Mucosa of descending colon (tissue), 3 donors: ENCODE measurements at places on chromosomes 7 and 10. TPM values are rescaled to one million over a fixed set of nuclear protein-coding genes. Genes with fewer than 3 reads are reported as not detected.
A peak's percentile ranks its signal among the peaks of the same experiment; 100 is the strongest.

DNA sequence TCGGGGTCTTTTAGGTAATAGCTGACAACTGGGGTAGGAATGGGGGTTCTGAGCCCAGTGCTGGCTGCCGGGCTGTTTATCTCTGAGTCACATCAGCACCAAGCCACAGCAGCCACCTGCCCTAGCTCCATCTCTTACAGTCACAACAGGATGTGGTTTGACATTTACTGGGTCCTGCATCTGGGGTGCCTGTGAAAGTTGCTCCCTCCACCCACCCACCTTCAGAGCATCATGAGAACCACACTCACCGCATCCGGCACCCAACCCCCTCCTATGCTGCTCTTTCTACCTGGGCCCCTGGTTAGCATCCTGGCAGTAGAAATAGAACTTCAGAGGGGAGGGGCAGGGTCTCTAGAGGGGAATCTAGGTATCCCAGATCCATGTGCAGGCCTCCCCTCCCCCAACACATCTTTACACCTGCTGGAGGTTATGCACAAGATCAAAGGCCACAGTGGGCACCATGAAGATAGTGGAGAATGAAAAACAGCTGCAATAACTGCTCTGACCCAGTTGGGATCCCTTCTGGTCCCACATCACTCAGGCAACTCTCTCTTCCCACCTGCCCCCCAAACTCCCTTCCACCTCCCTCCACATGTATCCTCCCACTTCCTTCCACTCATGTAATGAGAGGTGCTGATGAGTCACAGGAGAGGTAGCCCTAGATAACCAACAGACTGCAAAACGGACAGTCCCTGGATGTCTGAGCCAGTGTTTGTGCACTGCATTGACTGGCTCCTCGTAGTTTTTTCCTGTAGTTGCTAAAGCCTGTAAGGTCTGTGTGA is 38.2 kb downstream of the PRSS2 start:
- peak; percentile 75 for DNase-seq

- no peak for DNase-seq
Observed at GRCh38 chr10:103648251-103648635, 154.7 kb downstream of the NEURL1 start.

DNA sequence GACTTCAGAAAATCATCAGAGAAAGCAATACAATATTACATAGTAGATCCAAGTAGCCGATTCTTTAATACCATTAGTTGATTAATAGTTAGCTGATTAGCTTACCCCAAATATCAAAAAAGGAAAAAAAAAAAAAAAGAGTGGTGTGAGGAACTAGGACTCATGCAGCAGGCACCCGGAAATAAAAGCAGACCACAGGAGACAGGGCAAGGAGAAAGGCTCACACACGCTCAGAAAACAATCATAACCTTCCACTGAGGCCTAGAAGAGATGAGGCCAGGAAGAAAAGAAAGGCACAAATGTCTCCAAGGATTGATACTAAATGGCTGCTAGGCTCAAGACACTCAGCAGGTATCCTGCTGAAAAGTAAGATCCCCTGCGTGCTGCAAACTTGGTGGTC is 25.9 kb downstream of the TRDMT1 start:
- no peak for DNase-seq

GRCh38 chr7:151806952-151807775 is 69.8 kb downstream of the PRKAG2 start:
- DNase-seq: no peak

DNA sequence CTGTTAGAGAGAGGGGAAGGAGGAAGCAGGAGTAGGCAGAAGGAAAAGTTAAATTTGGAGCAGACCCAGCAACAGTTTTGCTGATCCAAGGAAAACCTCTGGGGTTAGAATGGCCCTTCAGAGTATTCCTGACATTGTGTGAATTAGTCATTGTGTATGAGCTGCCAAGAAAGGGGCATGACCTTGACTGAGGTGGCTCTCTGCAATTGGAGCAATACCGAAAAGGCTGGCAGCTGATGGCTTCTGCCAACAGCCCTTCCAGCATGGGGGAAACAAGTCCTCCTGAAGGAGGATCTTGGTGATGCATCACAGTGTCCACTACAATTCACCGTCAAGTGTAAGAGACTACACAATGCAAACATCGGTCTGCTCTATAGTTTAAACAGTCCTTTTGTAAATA is 20.6 kb upstream of the WASL start:
- DNase-seq: no peak

DNA sequence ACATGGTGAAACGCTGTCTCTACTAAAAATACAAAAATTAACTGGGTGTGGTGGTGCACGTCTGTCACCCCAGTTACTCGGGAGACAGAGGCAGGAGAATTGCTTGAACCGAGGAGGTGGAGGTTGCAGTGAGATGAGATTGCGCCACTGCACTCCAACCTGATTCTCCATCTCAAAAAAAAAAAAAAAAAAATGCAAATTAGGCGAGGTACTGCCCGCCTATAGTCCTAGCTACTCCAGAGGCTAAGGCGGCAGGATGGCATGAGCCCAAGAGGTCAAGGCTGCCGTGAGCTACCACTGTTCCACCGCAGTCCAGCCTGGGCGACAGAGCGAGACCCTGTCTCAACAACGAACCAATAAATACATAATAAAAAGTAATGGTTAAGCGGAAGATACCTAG is 1.1 kb upstream of the EIF4H start:
- peak; percentile 59 for DNase-seq

GRCh38 chr10:31768467-31768866 is 160.2 kb downstream of the ARHGAP12 start:
- DNase-seq: no peak

- DNase-seq: no peak
Observed at GRCh38 chr7:80127412-80128160, 7.0 kb upstream of the GNAI1 start.

GRCh38 chr10:47237316-47238260 is 62.4 kb upstream of the GDF10 start:
- DNase-seq: no peak

- peak; percentile 42 for DNase-seq
Observed at GRCh38 chr10:24513155-24513554, 210.5 kb downstream of the ARHGAP21 start.

DNA sequence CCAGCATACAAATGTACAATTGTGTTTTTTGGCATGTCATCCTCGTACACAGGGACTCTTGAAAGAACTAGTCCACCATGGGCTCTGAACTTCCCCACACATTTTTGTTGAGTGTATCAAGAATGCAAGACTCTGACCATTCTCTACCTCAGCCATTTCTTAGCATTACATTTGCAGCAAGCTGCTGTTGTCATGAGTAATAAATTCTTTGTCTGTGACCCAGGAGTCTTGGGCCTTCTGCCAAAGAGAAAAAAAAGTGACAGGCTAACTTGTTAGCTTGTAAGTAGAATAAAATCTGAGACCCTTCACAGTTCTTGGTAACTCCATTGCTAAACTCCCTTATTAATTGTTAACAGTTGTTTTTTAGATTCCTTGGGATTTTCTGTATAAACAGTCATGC is 542.3 kb upstream of the MBL2 start:
- DNase-seq: no peak

C10orf67 gene
- not detected for total RNA-seq

CHST15 gene
- total RNA-seq: 64.5 TPM

MRPS17 gene
- total RNA-seq: 14.3 TPM

GLI3 gene
- total RNA-seq: 56.3 TPM

ZC3HAV1L gene
- 6.5 TPM for total RNA-seq

GPR26 gene
- total RNA-seq: not detected
